Thoracic aorta (tissue), 2 donors: ENCODE measurements at places on chromosomes 7 and 10.

DNA sequence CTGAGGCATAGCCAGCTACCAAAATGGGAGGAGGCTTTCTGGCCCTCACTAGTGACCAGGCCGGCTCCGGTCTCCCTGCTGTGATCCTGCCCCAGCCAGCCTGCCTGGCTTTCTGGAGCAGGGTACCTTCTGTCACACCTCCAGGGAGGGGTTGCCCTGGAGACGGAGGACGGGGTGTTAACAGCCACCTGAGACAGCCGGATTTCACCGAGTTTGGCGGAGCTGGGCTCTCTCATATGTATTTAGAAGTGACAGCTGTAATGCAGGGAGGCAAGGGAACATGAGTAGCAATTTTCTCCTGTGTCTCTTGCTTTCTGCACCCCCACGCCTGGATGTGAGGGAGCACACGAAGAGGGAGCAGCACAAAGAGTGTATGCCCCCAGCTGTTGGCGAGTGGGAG, 473.3 kb downstream of the PLXNA4 start:
- H3K4me1 ChIP-seq, result no peaks in the 10 kb centered on the region
- no peaks in the 10 kb centered on the region for H3K36me3 ChIP-seq
- H3K27me3 ChIP-seq, result no peaks in the 10 kb centered on the region
- H3K4me3 ChIP-seq, result no peak overlapping the region
- DNase-seq, result no peak

DNA sequence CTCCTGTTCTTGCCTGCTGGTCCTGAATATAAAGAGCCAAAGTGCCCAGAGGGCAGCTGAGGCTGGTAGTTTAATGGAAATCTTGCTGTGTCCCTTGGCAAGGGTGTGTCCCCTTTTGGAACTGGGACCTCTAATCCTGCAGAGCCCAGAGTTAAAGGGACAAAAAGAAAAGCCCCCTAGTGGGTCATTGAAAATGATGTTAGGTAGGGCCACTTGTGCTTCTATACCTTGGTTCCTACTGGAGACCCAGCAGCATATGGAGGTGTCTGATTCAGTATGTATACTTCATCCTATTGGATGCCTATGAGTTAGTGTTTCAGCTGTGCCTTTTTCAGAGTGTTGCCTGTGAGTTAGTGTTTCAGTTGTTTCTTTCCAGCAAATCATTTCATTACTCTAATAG, 30.5 kb downstream of the TFAM start:
- no peak overlapping the region for H3K27ac ChIP-seq
- H3K27me3 ChIP-seq, result no peaks in the 10 kb centered on the region
- no peak for DNase-seq

DNA sequence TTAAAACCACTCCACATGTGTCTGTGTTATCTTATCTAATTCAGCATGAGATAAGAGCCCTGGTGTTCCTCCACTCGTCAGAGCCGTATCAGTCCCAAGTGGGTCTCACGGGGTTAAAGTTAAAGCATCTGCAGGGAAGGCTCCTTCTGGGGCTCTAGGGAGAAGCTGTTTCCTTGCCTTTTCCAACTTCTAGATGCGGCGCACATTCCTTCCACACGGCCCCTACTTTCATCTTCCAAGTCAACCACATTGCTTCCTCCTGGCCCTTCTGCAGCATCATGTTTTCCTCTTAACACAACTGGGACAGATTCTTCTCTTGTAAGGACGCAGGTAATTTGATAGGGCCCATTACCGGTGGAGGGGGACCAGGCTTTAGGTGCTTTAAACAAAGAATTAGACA, 620.1 kb upstream of the DPP6 start:
- no peaks in the 10 kb centered on the region for H3K4me1 ChIP-seq
- no peaks in the 10 kb centered on the region for H3K36me3 ChIP-seq
- H3K27ac ChIP-seq, result no peak overlapping the region
- no peak for DNase-seq

DNA sequence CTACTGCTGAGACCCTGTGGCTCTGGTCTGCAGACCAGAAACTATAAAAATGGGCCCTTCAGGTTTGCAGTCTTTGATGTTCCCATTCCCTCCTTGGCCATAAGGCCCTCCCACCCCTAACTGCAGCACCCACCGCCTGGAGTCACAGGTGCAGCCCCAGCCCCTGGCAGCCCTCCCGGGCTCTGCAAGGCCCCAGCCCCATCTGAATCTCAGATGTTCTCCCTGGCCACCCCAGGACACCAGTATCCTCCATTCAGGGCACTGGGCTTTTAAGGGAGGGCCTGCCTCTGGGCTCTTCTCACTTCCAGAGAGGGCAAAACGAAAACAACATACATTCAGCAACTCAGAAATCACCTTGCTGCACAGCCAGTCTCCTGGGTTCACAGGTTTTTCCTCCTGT, 107.7 kb upstream of the RET start:
- H3K27me3 ChIP-seq, result no peaks in the 10 kb centered on the region
- DNase-seq, result no peak
- no peaks in the 10 kb centered on the region for H3K4me1 ChIP-seq
- no peaks in the 10 kb centered on the region for H3K36me3 ChIP-seq
- no peak overlapping the region for H3K4me3 ChIP-seq
- no peak overlapping the region for H3K27ac ChIP-seq

- no peaks in the 10 kb centered on the region for H3K27me3 ChIP-seq
- DNase-seq, result no peak
- H3K27ac ChIP-seq, result no peak overlapping the region
- H3K4me3 ChIP-seq, result no peak overlapping the region
Measured at GRCh38 chr7:138205614-138206150, 129.4 kb downstream of the AKR1D1 start.

DNA sequence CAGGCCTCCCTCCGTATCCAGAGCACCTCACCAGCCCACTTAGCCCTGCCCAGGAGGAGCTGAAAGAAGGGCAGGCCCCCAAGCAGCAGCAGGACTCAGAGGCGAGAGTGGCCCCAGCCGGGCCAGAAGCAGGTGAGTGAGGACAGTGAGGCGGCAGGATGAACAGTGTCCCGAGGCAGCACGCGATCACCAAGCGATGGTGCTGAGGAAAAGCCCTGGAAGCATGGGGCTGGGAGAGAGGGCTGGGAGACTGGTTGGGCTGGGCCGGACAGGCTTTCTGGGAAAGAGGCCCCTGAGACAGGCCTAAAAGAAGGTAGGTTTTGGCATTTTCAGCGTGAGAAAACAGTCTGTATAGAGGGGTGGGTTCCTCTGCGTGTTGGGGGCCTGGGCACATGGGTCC, 16.4 kb downstream of the ZNF783 start:
- H3K27ac ChIP-seq, result no peak overlapping the region
- no peaks in the 10 kb centered on the region for H3K27me3 ChIP-seq
- peaks cover 36% of the 10 kb centered on the region for H3K36me3 ChIP-seq
- H3K4me3 ChIP-seq, result no peak overlapping the region

GRCh38 chr10:129471447-129472175, 4.6 kb downstream of the MGMT start:
- no peaks in the 10 kb centered on the region for H3K27me3 ChIP-seq
- H3K27ac ChIP-seq, result no peak overlapping the region

DNA sequence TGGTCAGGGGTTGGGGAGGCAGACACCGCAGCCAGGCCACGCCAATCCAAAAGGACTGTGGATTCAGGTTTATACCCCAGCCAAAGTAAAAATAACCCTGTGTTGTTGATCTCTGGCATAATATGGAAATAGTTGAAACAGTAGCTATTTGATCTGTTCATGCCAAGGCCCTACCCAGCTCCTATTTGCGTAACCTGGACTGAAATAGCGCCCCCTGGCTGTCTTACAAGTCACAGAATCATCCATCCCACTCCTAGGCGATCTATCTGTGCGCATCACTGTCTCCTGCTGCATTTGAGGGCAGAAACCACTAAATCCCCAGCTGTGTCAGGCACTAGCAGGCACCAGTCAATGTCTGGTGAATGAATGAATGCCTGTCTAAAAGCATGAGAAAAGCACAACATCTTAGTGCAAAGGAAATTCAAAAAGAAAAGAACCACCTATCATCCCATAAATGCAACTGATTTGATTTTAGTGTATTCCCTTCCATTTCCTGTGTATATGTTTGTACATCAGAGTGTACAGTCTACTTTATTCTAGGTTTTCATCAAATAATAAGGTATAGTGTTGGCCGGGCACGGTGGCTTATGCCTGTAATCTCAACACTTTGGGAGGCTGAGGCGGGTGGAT, 160.0 kb downstream of the SLIT1 start:
- H3K4me1 ChIP-seq, result peaks cover 14% of the 10 kb centered on the region
- no peak for DNase-seq
- H3K4me3 ChIP-seq, result no peak overlapping the region
- no peaks in the 10 kb centered on the region for H3K36me3 ChIP-seq
- H3K27me3 ChIP-seq, result no peaks in the 10 kb centered on the region

GRCh38 chr7:131649003-131649541, 92.6 kb upstream of the PODXL start:
- no peak overlapping the region for H3K27ac ChIP-seq
- H3K4me1 ChIP-seq, result peaks cover 6% of the 10 kb centered on the region
- no peaks in the 10 kb centered on the region for H3K27me3 ChIP-seq
- DNase-seq, result no peak

DNA sequence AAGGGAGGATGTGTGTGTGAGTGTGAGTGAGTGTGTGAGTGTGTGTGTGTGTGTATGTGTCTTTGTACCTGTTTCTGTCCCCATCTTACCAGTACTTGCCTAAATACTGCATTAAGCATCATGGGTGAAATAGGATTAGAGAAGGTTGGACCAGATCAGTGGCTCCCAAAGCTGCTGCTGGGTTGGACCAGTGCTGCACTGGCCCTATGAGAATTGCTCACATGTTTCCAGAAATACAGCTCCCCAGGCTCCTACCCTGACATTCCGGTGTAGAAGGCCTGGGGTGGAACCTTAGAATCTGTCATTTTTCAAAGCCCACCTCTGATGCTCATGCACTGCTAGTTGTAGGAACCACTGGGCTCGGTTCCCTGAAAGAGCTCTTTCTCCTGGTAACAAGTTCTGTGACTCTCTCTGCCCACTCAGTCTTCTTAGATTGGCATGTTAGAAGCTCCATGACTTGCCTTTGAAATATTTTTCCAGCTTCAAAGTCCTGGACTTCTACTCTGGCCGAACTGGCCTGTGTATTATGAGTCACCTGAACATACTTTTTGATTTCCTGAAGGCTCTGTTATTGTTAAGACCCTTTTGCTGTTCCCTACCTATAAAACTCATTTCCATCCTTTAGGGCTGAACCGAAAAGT, 224.7 kb downstream of the CUX1 start:
- H3K4me1 ChIP-seq, result peaks cover 33% of the 10 kb centered on the region
- no peaks in the 10 kb centered on the region for H3K36me3 ChIP-seq
- H3K27me3 ChIP-seq, result no peaks in the 10 kb centered on the region
- DNase-seq, result no peak

DNA sequence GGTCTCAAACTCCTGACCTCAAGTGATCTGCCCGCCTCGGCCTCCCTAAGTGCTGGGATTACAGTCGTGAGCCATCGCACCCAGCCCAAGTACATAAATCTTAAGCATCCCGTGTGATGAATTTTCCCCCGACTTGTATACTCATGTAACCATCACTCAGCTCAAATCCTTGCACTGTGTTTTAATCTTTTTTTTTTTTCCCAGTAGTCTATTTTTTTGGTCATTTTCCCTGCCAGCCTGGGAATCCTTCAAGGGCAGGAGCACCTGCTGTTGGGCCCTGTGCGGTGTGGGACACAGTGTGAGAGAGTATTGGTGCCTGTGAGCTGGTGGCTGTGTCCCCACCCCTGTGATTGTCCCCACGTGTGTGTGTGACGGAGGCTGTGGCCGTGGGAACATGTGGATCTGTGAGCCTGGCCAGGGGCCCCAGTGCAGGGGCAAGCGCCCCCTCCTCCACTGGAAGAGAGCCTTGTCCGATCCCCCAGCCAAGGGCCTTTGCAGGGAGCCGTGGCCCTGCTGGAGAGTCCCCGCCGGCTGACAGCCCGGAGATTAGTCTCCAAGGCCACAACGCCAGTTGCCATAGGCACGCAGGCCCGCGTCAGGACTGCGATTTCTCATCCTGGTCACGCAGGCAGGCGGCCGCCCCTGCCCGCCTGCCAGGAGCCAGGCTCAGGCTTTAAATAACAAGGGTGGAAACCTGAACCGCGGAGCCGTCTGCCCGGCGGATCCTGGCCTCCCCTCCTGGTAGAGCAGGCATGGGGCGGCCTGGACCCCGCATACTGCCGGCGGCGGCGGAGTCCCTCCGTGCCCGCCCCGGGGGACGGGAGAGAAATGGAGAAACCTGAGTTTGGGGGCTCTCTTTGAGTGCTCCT, 26.5 kb downstream of the GTF2IRD1 start:
- H3K4me3 ChIP-seq, result peak overlapping the region; percentile 74
- peak; percentile 52 for DNase-seq
- no peaks in the 10 kb centered on the region for H3K27me3 ChIP-seq
- peaks cover 40% of the 10 kb centered on the region for H3K4me1 ChIP-seq
- no peaks in the 10 kb centered on the region for H3K36me3 ChIP-seq

- no peak overlapping the region for H3K4me3 ChIP-seq
- H3K4me1 ChIP-seq, result no peaks in the 10 kb centered on the region
- no peaks in the 10 kb centered on the region for H3K36me3 ChIP-seq
- DNase-seq, result no peak
- no peak overlapping the region for H3K27ac ChIP-seq
Measured at GRCh38 chr7:143280160-143280559, 4.6 kb upstream of the TMEM139 start.

DNA sequence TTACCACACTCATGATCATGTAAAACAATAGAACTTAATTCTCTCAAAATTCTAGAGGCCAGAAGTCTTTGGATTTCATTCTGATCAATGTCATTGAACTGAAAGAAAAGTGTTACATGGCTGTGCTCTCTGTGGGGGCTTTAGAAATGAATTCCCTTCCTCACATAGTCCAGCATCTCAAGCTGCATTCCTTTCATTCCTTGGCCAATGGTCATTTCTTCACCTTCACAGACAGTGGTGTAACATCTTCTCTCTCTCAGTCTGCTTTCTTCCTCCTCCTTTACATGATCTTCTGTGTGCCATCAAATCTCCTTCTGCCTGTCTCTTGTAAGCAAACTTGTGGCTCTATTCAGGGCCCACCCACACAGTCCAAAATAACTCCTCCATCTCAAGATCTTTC, 735.3 kb downstream of the SUGCT start:
- no peaks in the 10 kb centered on the region for H3K36me3 ChIP-seq
- no peaks in the 10 kb centered on the region for H3K4me1 ChIP-seq
- H3K27ac ChIP-seq, result no peak overlapping the region
- no peaks in the 10 kb centered on the region for H3K27me3 ChIP-seq
- no peak for DNase-seq

DNA sequence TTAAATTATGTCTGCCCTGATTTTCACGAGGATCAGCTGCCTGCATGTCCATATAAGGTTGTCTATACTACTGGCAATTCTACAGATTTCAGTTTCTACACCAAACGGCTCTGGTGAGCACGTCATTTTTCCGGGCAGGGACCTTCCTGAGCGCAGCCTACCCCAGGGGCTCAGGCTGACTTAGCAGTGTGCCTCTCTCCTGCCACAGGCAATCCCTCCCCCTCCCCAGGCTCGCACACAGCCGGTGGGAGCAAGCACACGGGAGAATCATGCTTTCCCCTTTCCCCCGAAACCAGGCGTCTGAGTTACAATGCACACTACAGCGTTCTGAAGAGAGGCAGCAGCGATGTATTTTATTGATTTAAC, 1.7 kb downstream of the KLF6 start:
- H3K4me3 ChIP-seq, result peak overlapping the region; percentile 83
- no peak for DNase-seq
- H3K27ac ChIP-seq, result peak overlapping the region; percentile 96
